ENCODE measurements at places on chromosomes 5 and 9. TPM values are rescaled to one million over a fixed set of nuclear protein-coding genes. Genes with fewer than 3 reads are reported as not detected.

TMEM252 gene
- total RNA-seq: not detected

ERCC8 gene
- total RNA-seq: 6.6 TPM

GDNF gene
- not detected for total RNA-seq

ODF2 gene
- 26.2 TPM for total RNA-seq

SPAAR gene
- not detected for total RNA-seq

RLN1 gene
- 1.8 TPM for total RNA-seq

IFNA2 gene
- total RNA-seq: not detected

C9 gene
- not detected for total RNA-seq

ZNG1F gene
- 14.4 TPM for total RNA-seq

HIGD2A gene
- 119 TPM for total RNA-seq

SGCD gene
- total RNA-seq: not detected

TSSK1B gene
- total RNA-seq: not detected

PDE8B gene
- total RNA-seq: not detected

DMRT3 gene
- total RNA-seq: not detected

ANKS6 gene
- total RNA-seq: 10.0 TPM
